ENCODE measurements at places on chromosomes 7 and 10.

DNA sequence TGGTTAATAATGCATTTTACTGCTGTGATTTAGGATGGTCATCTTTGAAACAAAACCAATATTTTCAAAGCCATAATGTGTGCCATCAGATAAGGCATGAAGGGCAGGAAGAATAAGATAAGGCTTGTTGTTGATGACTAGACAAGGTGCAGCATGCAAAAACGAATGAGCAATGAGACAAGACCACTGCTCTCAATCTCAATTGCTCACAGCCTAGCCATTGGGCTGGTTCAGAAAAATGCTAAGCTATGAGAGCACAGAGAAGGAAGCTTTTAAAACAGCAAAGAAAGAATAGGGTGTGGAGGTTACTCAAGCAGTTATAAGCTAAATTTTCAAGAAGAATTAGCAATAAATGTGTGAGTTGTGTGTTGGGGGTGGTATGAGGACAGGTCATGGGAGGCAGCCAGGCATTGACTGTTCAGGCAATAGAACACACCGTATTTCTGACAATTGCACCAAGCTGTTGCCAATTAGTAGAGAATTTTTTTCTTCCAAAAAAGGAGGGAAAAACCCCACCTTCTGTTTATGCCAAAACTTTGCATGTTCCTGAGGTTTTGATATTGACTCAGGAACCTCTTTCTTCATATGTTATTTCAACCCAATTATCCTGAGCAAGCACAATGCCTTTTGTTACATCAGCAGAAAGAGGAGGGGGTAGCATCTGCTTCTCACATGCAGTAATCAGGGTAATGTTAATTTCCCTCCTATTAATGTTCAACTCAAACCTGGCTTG, 276.5 kb downstream of the HDAC9 start:
- no peak for DNase-seq

- no peak for DNase-seq
Observed at GRCh38 chr7:41729059-41729458, 26.2 kb upstream of the INHBA start.

DNA sequence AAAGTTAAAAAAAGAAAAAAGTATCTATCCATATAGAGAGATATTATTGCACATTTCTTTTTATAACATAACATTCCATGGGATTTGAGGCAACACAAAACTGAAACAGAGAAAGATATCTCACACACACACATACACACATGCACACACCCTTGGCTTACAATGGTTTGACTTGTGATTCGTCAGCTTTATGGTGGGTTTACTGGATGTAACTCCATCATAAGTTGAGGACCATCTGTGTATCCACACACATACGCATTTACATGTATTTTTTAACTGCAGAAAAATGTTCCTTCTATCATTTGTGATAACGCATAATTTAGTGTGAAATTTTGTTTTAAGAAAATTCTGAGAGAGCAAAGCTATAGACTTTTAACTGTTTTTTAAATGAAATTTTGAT, 74.2 kb upstream of the CDCA7L start:
- no peak for DNase-seq

DNA sequence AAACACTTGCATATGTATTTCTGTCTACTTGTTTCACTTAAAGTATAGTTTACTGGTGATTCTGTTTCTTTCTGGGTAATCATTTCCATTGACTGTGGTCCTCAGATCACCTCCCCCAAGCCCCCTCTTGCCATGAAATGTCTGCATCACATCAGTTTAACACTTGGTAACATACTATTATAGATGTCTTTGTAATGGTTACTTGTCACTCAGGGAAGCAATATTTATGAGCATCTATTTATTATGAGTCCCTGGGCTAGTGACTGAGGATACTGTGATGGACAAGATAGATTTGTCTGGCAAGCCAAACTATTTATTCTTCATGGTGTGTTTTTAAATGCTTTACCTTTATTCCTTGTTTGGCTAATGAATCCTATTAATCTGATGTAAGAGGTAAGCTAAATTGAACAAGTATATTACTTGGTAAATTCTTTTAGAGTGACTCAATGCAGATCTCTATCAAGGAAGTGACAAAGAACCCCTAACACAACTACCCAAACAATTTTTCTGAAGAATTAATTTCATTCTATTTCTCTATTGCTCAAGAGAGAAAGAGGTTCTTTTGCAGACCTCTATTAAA, 270.9 kb downstream of the RELN start:
- no peak for DNase-seq

DNA sequence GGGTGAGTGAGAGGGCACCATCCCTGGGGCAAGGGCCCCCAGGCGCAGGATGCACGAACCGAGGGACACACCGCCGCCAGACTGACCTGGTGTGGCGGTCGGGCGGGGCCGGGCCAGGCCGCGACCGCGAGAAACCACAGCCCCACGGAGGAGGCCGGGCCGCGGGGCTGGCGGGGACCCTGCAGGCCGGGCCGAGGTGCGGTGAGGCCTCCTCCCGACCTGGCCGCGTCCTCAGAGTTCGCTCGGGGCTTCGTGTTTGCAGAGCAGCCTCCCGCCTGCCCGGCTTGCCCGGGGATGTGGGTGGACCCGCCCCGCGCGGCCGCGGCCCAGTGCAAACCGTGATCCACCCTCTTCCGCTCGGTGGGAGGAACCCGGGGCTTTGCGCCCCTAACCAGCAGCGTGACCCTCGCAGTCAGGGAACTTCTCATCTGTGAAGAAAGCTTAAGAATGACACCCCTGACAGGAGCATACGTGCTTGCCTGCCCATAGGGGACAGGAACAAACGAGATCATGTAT, 20.6 kb upstream of the HOXA13 start:
- no peak for DNase-seq

GRCh38 chr10:78747401-78748234, 321.1 kb upstream of the ZMIZ1 start:
- no peak for DNase-seq

DNA sequence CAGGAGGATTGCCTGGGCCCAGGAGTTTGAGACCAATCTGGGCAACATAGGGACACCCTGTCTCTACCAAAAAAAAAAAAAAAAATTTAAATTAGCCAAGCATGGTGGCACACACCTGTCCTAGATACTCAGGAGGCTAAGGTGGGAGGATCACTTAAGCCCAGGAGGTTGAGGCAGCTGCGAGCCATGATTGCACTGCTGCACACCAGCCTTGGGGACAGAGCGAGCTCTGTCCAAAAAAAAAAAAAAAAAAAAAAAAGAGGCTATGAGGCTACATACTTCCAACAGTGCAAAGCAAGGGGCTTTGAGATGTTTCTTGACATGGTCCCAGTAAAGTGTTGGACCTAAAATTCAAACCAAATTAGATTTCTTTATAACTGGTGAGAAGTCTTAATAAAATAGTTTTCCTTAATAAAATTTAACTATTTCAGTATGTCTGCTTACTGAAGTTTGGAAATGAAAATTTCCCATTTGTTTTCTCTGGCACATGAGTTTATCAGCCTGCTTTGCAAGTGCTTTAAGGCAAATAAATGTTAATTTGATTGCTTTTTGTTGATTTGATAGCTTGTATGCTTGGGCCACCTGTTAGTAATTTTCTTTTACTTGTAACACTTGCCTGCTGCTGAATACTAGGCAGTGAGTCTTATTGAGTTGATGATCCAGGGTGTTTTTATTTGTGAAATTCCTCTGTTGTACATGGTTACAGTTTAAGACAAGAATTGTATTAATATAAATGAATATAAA, 16.1 kb downstream of the CALU start:
- no peak for DNase-seq

DNA sequence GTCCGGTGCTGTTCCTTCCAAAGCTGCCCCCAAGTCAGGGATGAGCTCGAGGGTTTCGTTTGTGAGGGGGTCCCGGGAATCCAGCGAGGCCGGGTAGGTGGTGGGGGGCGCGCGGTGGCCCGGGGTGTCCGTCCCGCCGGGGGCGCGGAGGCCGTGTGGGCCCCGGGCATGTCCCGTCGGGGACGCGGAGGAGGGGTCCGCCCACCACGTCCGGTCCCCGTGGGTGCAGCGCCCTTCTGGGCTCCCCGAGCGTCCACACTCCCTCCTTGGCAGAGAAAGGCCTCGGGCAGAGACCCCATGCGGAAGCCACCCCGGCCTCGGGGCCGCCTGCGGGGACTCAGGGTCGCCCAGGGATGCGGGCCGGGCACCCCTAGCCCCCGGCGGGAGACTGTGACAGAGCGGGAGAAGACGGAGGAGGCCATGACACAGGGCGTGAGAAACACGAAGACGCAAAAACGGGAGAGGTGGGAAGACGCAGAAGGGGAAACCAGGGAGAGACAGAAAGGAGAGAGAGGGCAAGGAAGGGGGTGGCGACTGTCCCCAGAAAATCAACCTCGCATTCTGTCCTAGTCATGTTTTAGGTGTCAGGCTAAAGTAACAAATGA, 640 bp upstream of the ZNF425 start:
- DNase-seq, result no peak

GRCh38 chr7:157964016-157964415, 623.6 kb downstream of the PTPRN2 start:
- DNase-seq, result no peak

- no peak for DNase-seq
Observed at GRCh38 chr7:75881436-75882095, 2.7 kb downstream of the RHBDD2 start.

GRCh38 chr10:5538446-5538845, 13.7 kb downstream of the CALML3 start:
- no peak for DNase-seq

DNA sequence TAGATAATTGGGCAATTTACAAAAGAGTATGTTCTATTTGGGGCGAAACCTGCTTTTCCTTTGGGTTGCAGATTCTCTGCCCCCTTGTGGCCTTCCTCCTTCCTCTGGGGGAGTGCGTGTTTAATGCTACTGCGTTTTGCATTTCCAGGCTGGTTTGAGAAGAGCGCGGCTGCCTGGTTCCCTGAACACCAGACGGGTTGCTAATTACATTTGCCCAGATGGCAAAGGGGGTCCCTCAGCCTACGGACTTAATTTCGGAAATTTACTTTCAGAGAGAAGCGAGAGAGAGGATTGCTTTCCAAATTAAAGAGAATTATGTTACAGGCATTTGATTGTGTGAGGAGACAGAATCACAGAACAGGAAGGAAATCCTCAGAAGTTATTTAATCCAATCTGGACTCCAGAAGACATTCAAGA, 91.9 kb upstream of the JAZF1 start:
- DNase-seq, result peak; percentile 10

DNA sequence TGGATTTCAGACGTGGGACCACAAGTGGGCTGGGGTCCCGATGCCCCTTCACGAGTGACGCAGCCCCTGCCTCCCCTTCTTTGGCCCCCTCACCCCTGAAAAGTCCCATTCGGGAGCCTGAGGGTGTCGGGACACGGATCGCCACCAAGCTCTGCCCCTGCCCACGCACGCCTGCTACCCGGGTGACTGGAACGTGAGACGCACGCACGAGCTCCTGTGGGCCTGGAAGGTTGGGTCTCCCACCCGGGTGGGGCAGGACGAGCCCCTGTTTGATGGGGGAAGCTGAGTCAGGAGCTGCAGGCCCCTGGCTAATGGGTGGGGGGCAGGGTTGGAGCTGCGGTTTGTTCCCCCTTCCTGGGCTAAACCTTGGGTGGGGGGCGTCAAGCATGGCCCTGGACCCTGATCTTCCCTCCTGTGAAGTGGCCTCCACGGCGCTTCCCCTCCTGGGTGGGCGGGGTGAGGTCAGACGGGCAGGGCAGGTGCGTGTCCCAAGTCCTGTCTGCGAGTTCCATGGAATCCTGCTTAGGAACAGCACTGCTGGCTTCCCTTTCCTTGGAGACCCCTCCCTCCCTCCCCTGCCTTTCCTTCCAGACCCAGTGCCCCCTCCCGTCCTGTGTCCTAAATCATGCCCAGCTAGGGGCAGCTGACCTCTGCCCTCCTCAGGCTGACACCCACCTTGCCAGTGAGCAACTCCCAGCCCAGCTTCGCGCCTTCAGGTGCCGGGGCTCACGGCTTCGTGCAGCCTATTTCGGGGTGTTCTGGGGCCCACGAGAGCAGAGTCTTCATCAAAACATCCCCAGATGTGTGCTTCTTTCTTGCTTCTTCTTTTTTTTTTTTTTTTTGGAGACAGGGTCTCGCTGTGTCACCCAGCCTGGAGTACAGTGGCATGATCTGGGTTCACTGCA, 5.3 kb upstream of the TMEM184A start:
- no peak for DNase-seq

DNA sequence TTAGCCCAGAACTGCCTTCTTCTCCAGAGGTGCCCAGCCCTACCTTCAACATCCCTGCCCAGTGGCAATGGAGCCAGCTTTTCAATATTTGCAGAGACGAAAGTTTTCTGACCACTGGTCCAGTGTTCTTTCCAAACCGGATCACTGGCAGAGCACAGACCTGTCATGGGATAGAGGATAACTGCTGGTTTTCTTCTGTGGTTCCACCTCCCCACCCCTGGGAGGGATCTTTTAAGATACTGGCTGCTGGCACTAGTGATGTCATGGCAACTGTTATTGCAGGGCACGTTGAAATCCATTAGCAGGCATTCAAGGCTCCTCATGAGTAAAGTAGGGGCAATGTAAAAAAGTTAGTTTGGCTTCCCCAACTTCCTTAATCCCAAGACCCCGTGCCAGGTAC, 387.1 kb downstream of the LRMDA start:
- DNase-seq, result no peak

GRCh38 chr7:150382123-150382843, 3.2 kb downstream of the ZNF775 start:
- no peak for DNase-seq

GRCh38 chr10:817371-817770, 114.1 kb downstream of the LARP4B start:
- DNase-seq, result no peak

- DNase-seq, result no peak
Observed at GRCh38 chr7:114789871-114790311, 132.0 kb upstream of the MDFIC start.

GRCh38 chr10:88086187-88086960, 222.9 kb downstream of the PTEN start:
- no peak for DNase-seq

DNA sequence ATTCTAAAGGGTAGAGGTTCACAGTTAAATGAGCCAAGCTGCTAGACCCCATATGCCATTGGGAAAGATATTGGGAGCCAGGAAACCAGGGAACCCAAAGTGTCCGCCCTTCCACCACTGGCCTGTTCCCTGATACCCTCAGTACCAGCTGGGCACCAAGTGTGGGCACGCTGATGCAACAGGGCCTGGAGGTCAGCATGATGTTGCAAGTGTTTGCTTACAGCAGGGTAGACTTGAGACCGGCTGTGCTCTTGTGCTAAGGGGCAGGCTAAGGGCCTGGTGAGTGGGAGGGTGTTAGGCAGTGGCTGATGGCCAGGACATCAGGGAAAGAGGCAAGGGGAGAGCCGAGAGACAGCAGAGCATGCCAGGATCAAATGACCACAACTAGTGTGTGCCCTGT, 21.0 kb upstream of the MYL7 start:
- no peak for DNase-seq

- no peak for DNase-seq
Observed at GRCh38 chr7:2662273-2663120, 25.5 kb upstream of the AMZ1 start.

DNA sequence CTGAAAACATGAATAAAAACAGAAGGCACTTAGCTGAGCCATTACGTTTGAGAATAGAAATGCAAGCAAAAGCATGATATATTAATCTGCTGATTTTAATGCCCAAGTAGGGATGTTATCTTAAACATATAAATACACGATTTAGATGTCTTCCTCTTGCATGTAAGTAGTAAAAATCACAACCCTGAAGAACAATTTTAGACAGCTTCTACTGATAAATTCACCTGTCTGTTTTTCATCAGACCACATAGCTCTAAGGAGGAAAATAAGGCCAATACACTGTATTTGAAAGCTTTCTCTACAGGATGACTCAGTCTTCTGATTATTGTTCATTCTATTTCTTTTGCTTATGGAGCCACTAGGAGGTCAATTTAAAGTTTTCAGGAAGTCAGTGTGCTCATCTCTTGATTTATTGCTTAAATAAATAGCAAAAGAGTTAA, 210.9 kb upstream of the CHRM2 start:
- no peak for DNase-seq

GRCh38 chr7:2794836-2795636, 49.1 kb downstream of the GNA12 start:
- no peak for DNase-seq
